CD4-positive, alpha-beta T cell treated with Interleukin-12 subunit alpha and Interleukin-12 subunit beta, for 1 hour (primary cell): ENCODE measurements at places on chromosomes 13 and 19.

GRCh38 chr13:99640260-99640659 is 139.0 kb downstream of the TM9SF2 start:
- DNase-seq = no peak

DNA sequence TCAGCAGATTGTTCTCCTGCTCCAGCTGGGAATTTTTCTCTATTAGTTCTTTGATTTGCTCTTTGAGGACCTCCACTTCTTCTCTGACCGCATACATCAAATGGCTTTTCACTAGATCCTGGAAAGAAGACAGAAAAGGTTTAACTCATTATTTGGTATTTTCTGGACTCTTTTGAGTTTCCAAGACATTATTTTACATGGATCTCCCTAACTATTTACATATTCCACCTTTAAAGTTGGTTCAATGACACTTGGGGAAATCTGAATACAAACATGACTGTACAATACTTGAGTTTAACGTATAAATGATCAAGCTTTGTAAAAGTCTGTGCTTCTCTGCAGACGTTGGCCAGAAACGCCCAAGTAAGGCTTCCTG is 61.1 kb downstream of the SERP2 start:
- no peak for DNase-seq

- no peak for DNase-seq
These were observed 42.2 kb downstream of the CCNE1 start for GRCh38 chr19:29854033-29854432.

DNA sequence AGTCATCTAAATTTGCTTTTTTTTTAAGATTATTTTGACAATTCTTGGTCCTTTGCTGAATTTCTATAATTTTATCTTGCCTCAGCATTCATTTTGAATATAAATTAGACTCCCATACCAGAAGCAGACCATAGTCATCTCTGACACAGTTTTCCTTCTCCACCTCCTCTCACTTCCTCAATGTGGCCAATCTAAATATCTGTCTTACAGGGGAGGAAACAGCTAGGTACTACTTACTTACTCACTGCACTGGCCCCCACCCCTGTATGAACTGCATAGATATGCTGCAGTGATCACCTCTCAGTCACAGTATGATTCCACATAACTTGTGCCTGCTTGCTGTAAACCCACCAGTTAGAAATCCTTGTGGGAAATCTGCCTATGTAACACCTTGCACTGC is 665.6 kb downstream of the FGF9 start:
- no peak for DNase-seq

DNA sequence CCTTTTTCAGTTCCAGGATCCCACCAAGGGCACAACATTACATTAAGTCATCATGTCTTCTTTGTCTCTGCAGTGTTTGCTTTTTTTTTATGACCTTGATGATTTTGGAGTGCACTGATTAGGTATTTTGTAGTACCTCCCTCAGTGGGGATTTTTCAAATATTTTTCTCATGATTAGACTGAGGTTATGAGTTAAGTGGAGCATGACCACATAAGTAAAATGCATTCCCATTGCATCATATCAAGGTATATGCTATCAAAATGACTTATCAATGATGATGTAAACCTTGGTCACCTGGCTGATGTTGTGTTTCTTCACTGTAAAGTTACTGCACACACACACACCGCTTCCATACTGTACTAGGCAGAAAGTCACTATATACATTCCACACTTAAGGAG is 96.7 kb upstream of the TRPC4 start:
- no peak for DNase-seq

GRCh38 chr13:80901111-80901510 is 560.2 kb upstream of the SPRY2 start:
- DNase-seq = no peak

- no peak for DNase-seq
These were observed 487.3 kb downstream of the TSHZ3 start for GRCh38 chr19:30861919-30862318.

DNA sequence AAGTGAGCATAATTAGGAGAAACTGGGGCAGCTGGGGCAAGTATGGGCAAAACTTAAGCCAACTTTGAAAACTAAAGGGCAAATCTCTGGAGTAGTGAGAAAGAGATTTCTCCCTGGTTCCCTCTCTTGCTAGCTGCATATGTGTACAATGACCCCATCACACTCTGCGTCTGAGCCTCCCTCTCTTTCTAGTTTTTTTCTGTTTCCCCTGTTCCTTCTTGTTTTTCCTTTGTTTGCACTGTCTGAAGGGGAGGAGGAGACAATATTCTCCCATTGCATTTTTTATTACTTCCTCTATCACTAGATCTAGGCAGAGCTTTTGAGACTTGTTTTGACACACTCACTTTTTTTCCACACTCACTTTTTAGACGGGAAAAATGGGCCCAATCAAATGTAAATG is 11.2 kb upstream of the CLDN10 start:
- no peak for DNase-seq

- DNase-seq = no peak
These were observed 1.1 kb downstream of the SYDE1 start for GRCh38 chr19:15108145-15108844.

DNA sequence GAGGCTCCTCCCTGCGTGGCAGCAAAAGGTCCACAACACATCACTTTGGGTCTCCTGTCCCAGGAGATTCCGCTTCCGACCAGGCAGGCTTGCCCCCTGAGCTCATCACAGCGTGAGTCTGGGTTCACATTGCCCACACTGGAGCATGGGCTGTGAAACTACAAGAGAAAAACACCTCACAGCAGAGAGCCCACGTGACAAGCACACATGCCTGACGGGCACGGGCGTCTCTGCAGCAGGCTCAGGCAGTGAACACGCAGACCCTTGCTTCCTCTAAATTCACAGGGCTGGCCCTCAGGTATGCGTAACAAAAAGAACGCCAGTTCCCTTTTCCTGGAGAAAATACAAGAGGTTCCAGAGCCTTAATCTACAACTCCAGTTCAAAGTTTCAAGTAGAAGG is 41.9 kb downstream of the RASA3 start:
- no peak for DNase-seq

DNA sequence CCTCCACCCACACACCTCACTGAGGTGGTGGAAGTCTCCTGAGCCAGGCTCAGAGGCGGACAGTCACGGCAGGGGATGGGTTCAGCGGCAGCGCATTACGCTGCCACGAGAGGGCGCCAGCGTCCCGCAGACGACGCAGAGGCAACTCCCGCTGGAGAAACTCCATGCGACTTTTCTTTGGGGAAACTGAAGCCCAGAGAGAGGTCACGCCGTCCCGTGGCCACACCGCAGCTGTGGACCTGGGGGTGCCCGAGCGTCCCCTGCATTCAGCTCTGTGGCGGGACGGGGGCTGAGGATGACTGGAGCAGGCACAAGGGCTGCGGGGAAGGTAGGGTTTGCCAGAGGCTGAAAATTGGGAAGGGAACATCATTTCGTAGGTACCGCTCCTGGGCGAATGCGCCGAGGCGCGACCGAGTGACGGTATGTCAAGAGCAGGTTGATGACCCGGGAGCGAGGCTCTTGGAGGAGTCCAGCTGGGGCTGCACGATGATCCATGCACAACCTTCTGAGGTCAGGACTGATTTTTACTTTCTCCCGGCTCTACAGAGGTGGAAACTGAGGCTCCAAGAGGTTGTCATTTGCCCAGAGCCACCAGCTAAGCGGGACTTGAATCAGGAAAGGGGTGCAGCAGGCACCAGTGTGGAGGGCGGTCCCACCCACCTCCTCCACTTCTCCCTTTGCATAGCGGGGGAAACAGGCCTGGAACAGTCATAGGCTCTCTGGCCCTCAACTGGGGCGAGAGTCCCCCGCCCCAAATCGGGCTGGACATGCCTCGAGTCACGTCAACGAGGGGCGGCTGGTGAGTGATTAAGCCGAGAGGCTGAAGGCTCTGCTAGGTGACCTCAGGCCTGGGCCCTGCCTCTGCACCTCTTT is 690 bp upstream of the ARRDC2 start:
- DNase-seq = peak; percentile 85

DNA sequence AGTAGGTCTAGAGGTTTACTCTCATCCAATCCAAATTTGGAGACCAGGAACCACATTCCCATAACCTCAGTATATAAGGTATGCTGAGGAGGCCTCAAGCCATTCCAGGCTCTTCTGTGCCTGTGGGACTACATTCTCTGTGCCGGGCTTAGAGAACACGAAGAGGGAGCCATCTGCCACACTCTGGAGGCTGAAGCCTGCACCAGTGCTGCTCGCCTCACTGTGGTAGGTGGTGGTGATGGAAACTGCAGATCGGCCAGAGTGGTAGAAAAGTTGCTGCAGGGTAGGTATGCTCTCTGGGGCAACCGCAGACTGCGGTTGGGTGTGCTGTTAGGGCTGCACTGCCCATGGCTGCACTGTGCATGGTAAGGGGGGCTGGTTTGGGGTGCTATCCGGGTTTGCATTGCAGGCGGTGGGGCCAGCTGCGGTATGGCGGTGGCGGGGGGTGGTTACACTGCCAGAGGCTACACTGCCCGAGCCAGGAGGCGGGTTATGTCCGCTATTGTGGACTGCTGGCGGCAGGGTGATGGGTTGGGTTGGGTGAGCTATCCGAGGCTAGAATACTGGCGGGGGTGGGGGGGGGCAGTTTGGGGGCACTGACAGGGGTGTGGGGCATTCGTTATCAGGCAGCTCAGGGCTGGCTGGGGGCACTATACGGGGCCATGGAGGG is 145.0 kb downstream of the TNFRSF19 start:
- no peak for DNase-seq

DNA sequence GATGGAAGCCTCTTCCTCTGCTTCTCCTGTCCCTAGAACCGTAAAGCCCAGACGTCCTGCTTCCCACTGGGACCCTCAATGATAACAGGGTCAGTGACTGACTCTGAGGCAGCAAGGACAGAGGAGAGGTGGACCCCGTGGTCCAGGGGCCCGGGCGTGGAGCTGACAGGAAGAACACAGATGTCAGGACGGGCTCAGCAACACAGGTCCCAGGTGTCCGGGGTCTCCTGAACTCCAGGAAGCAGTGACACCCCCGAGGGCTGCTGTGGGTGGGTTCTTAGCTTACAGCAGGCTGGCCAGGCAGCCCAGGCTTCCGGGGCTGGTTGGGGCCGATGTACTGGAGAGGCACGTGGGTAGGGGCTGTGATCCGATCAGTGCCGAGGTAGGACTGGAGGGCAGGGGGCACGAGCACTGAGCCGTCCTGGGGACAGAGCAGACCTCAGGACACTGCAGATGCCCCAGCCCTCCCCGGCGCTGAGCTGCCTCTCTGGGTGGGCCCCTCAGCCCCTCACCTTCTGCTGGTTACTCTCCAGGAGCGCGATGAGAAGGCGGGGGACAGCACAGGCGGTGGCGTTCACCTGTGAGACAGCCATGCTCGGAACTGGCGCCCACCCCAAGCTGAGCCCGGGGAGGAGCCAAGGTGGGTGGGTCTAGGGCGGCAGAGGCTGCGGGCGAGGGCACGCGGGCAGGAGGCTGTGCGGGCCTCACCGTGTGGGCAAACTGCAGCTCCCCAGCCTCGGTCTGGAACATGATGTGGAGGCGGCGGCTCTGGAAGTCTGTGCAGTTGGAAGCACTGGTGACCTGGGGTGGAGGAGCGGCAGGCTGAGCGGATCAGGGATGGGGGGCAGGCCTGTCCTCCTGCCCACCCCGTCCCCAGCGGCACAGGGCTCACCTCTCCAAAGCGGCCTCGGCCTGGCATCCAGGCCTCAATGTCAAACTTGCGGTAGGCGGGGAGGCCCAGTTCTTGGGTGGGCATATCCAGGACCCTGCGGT is 3.6 kb upstream of the CCER2 start:
- no peak for DNase-seq

DNA sequence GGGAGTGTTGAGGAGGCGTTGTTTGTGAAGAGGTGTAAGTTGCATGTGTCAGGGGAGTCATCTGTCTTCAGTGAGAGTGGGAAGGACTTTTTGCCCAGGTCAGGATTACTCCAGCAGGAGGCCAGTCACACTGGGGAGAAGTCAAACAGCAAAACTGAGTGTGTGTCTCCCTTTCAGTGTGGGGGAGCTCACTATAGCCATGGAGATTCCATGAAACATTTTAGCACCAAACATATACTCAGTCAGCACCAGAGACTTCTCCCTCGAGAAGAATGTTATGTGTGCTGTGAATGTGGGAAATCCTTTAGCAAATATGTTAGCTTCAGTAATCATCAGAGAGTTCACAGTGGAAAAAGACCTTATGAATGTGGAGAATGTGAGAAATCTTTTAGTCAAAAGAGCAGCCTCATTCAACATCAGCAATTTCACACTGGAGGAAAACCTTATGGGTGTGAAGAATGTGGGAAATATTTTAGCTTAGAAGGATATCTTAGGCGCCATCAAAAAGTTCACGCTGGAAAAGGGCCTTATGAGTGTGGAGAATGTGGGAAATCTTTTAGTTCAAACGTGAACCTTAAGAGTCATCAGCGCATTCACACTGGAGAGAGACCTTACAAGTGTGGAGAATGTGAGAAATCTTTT is 8.4 kb upstream of the ZNF587 start:
- DNase-seq = no peak

GRCh38 chr13:74026753-74027152 is 107.5 kb downstream of the KLF12 start:
- peak; percentile 82 for DNase-seq

DNA sequence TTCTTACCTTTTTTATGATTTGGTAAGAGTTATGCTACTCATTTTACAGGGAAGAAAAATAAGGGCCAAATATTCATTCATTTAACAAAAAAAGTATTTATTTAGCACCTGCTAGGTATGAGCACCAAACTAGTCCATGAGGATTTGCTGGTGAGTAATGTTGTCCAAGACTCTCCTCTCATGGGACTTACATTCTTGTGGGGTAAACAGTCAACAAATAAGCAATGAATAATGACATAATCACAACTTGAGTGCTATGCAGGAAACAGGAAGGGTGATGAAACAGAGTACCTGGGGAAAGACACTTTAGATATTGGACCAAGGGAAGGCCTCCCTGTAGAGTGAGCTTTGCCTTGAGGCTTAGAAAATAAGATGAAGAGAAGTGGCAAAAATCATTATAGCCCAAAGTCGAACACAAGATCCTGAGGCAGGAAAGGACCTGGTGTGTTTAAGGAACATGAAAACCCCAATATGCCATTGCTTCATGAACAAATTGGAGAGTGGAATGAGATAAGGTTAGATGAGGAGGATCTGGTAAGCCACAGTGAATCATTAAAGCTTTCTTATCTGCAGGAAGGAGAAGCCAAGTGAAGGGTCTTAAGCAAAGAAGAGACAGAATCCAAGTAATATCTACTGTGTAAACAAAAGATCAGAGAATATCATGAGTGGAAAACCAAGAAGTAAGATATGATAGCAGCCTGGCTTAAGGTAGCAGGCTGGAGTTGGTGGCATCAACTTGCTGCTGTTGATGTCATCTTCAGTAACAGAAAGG is 294.5 kb upstream of the NBEA start:
- DNase-seq = no peak

DNA sequence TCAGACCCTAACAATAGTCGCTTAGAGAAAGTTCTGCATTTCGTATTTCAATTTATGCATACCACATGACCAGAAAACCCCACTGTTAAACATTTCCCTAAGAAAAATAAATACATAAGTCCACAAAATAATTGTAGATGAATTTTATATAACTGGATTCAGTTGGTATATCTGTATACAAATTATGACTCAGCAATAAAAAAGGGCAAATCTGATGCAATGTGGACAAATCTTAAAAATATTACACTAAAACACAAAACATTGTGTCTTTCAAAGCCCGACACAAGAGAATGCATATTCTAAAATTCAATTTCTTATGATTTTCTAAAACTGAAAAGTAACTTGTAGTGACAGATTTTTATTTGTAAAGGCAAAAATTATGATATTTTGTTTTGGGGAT is 1005.0 kb downstream of the EFNB2 start:
- no peak for DNase-seq

- DNase-seq = no peak
These were observed 173.5 kb upstream of the GPR12 start for GRCh38 chr13:26934096-26934495.

GRCh38 chr19:3978145-3978544 is 7.1 kb downstream of the EEF2 start:
- no peak for DNase-seq

GRCh38 chr13:109704771-109705635 is 81.4 kb downstream of the IRS2 start:
- DNase-seq = no peak
